ENCODE measurements at places on chromosomes 12 and 14.

DNA sequence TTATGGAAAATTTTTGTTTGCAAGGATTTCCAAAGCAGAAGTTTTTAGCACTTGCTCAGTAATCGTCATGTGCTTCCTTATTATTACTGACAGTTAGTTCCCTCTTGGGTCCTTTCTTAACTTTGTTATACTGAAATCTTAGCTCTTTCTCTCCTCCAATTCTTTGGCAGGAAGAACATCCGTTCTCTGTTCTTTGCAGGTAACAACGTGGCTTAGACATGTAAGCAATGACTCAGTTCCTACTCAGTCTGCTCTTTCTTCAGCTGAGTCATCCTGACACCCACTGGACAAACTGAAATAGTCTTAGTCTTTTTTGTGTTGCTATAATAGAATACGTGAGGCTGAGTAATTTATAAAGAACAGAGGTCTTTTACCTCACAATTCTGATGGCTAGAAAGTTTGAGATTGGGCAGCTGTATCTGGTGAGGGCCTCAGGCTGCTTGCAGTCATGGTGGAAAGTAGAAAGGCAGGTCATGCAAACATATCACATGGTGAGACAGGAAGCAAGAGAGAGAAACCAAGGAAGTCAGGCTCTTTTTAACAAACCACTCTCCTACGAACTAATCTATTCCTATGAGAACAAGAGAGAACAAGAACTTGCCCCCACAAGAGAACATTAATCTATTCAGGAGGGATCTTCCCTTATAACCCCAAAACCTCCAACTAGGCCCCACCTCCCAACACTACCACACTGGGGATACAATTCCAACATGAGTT lies 49.2 kb downstream of the TESPA1 start:
- no peak for DNase-seq

- no peak for DNase-seq
Observed at GRCh38 chr14:105492031-105492970, 1.3 kb downstream of the TEDC1 start.

DNA sequence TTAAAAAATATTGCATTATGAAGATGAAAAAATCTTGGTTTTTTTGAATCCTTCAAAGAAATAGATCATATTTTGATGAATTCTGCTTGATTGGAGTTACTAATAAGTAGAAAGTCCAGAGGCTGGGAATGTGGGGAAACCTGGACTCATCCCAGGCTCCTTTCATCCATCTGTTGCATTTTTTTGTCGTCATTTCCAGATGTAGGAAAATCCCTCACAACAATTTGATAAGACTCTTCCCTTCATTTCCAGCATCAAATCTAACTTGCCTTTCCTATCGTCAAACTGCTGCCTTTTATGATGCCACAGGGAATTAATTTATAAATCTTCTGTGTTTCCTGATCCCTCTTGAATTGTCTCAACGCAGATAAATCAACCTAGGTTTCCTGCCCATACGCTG lies 211.6 kb downstream of the FBXL14 start:
- no peak for DNase-seq

- peak; percentile 26 for DNase-seq
Observed at GRCh38 chr12:30980955-30981662, 54.6 kb downstream of the TSPAN11 start.

DNA sequence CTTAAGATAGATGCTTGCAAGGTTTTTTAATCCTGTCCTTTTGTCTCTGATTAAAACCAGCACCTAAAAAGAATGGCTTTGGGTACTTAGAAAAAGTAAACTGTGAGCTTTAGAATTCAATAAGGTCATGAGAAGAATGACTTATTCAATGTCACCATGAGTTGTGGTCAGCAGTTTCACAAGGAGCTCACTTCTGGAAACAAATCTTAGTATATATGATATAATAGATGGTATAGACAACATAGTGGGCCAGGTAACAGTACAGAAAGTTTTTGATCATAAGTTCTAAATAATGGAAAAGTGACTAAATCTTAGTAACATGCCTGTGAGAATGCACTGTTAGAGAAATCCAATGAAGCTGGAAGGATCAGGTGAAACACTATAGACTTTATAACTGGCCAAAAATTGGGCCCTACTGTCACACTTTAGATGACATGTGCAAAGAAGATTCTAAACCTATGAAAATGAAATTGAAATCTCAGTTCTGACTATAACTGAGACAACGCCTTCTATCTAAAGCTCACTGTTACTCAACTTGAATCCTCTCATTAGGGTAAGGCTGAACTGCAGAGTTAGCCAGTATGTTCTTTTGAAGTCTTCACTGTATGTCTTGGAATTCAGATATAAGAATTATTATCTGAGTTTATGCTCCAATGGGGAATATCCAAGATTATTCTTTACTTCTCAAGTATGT lies 42.4 kb upstream of the RAD51AP1 start:
- no peak for DNase-seq

- no peak for DNase-seq
Observed at GRCh38 chr12:127295630-127296029, 971.3 kb upstream of the TMEM132C start.

- no peak for DNase-seq
Observed at GRCh38 chr12:81615026-81615588, 144.0 kb downstream of the PPFIA2 start.

DNA sequence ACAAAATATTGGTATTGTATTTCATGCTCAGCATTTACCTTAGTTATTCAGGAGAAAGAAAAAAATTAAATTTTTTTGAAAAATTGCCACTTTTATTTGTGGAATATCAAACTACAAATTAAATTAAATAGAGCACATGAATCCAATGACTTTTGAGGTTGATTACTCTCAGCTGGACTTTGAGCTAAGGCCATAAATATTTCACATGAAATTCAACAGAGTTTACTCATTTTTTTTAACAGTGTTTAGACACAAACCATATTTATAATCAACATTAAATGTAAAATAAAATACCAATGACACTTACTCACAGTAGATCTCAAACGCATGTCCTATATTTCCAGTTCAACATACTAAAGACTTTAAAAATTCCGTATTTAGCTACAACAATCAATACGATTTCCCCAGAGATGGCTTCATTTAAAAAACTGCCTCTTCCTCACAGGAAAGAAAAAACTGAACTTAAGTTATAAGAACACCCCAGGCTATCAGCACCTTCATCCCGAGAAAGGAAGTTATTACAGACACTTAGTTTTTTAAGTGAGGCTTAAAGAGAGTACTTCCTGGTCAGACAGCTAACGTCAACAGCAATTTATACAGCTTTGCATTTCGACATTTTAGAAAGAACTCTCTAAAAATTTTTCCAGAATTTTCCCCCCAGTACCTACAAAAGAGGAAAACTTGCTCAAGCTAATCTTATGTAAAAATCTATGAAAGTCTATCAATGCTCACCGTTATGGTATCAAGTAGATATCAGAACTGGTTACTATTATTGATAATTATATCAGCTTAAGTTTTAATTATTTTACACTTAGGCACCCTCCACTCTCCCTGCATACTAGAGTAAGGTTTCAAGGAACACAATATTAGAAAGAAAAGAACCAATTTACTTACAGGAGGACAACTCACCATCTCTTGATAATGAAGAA lies 13.8 kb downstream of the TAOK3 start:
- DNase-seq: no peak

DNA sequence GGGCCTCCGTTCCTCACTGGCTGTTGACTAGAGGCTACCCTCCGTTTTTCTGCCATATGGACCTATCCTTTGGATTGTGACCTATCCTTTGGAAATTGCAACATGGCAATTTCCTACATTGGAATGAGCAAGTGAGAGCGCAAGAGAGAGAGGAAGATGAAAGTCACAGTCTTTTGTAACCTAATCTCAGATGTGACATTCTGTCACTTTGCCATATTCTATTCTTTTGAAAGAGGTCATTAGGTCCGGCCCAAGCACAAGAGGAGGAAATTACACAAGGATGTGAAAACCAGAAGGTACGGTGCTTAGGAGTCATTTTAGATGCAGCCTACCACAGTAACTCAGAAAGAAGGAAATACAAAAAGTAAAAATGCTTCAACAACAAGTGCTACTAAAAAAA lies 47.3 kb upstream of the SRP54 start:
- DNase-seq: no peak

DNA sequence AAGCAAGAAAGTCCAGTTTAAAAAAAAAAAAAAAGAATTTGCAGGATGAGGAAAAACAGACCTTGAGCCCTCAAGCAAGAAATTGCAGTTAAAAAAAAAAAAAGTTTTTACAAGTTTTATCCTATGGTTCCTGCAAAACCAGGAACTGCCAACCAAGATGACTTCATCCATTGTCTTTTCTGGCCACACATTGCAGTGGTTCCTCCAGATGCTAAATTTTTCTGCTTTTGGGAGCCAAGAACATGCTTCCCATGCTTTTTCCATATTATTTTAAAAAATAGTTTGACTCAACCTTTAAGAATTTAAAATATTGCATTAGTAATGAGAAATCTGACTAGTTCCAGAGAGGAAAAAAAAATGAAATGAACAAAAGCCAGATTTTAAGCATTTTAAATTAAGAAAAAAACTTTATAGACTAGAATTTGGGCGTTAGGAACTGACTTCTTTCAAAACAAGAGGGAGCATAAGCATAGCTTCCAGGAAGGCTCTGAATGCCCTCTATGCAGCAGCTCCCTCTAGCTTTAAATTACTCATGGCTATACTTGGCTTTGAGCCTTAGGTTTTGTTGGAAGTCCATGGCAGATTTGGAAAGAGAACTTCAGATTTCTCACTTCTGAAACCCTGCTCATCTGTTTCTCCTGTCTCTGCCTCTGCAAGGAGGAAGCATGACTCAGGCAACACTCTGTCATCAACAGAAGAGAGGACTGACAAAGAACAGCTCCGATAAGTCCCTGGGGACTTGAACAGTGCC lies 124.5 kb downstream of the GPR65 start:
- peak; percentile 16 for DNase-seq

DNA sequence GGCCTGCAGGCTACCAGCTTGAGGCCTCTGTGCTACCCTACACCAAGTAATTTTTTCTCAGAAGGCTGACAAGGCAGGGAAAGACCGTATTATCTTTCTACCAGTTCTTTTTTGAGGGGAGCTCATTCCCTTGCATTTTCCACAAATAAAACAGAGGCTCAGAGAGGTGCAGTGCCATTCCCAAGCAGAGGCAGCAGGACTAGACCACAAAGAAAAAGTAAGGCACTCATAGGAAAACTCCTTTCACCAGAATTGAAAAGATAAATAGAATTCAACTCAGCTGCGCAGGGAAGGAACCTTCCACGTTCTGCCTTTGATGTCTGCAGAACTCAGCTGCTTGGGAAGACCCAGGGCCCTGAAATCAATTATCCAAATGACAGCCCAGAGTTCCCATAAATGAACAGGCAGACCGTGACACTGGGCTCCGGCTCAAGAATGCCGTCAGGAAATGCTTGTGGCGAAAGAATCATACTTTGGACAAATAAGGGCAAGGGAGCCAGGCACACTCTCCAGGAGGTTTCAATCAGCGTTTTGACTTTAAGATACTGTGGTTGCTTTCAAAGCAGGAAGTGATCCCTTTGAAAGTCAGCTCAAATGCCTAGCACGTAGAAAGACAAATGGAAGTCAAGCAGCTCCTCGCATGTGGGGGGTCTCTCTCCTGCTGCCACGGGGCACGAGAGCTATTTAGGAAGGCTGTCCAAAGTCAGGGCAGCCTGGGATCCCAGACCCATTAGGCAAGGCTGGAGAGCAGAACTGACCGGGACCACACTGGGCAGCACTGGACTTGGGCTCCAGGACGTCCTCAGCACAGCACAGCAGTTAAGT lies 14.0 kb downstream of the KCTD10 start:
- DNase-seq: no peak

- DNase-seq: no peak
Observed at GRCh38 chr12:96146747-96147146, 47.4 kb upstream of the ELK3 start.

DNA sequence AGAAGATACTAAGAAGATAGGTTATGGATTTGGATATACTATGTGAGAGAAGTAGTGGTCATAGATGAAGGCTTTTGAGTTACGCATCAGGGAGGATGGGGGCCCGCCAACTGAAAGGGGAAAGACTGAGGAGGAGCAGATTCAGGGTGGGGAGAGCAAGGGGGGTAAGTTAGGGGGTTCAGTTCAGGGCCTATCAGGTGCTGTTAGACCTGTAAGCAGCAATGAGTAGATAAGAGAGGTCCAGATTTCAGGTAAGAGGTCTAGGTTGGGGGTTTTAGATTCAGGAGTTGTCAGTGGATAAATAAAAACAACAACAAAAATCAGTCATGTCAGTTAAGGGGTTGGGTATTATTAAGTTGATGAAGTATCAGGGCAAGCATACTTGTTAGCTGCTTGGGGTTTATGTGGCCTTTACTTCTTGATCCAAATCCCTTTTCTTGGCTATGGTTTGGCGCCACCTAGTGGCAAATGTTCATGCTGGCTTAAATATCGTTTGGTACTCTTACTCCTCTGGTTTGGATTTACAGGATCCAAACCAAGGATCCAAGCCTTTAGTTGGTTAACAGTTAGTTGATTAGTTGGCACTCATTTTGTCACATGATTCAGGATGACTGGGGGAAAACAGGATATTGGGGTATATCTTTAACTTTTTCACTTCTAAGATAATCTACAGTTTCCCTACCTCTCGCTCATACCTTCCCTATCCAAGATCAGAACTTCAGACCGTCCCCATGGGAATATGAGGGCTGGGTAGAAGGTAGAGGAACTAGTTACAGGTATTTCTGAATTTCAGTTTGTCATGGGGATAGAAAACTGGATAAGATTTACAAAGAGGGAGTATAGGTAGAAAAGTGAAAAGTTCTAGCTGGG lies 65.1 kb downstream of the PCNX1 start:
- DNase-seq: peak; percentile 84

- no peak for DNase-seq
Observed at GRCh38 chr12:108235197-108235984, 103.7 kb downstream of the CMKLR1 start.

- peak; percentile 21 for DNase-seq
Observed at GRCh38 chr12:21940549-21941505, at the start of gene ABCC9. TSS of gene ABCC9 (minus strand) at chr12:21941426. CDS start at chr12:21936674, 4,752 bp downstream.

- DNase-seq: no peak
Observed at GRCh38 chr14:31927348-31927832, 149.7 kb upstream of the ARHGAP5 start.
